Calu3 (cell line): ENCODE measurements at places on chromosomes 4 and X. TPM values are rescaled to one million over a fixed set of nuclear protein-coding genes. Genes with fewer than 3 reads are reported as not detected.

The DHRSX gene
- 18.7 and 21.5 TPM in 2 replicates for total RNA-seq

The MAGEB1 gene
- total RNA-seq = not detected in 2 replicates

DNA sequence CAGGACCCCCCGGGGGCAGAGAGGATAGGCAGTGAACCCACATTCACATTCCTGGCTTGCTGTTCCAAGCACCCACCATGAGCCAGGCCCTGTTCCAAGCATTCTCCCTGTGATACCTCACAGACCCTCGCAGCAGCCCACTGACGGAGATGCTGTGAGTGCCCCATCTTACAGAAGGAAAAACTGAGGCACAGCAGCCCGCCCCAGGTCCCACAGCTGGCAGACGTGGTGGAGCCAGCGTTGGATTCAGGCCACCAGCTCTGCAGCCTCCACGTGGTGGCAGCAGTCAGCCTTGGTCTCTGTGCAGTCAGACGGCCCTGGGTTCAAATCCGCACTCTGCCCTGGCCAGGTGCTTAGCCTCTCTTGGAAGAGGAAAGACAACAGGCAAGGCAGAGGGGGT, 16.8 kb downstream of the MAN2B2 start:
- no peak for DNase-seq

- DNase-seq = no peak
These were observed 282.7 kb downstream of the PTTG2 start for GRCh38 chr4:38242822-38243387.

DNA sequence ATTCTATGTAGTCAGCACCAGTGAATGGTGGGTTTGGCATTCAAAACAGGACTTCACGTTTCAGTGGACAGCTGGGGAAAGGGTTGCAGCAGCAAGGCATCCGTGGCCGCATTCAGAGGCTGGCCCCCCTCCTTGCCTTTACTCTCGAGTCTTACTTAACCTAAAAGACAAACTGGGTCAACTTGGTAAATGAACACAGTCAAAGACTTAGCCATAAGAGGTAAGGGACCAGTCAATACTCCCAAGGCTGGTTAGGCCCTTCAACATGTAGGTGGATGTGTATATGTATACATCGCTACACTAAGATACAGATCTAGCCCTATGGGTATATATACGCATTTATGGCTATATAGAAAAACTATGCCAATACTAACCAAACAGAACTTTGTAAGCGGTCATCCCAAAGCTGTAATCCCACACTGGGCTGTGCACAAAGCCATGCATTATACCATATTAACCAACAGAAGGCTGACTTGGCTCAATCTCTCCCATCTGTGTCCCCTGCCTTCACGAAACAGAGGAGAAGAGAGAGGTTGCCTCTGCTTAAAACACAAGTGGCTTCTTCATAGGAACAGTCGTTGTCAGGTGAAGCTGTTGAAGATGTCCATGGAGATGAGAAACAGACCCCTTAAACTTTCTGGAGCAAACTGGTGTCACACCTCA, 61.9 kb downstream of the TSC22D3 start:
- DNase-seq = no peak

- DNase-seq = peak; percentile 4
These were observed 2.6 kb upstream of the ZNF674 start for GRCh38 chrX:46547857-46548256.
